CD8-positive, alpha-beta T cell (primary cell): ENCODE measurements at places on chromosomes 16 and 17. TPM values are rescaled to one million over a fixed set of nuclear protein-coding genes. Genes with fewer than 3 reads are reported as not detected.

The CIBAR2 gene
- not detected for total RNA-seq

The TMEM97 gene
- total RNA-seq: 3.7 TPM

The KRT36 gene
- not detected for total RNA-seq

The PRR29 gene
- 0.24 TPM for total RNA-seq

The DBNDD1 gene
- total RNA-seq: 1.2 TPM

The ODAD4 gene
- 1.1 TPM for total RNA-seq

The KRT16 gene
- not detected for total RNA-seq

The NAGS gene
- 0.41 TPM for total RNA-seq

The DNAI2 gene
- total RNA-seq: 0.35 TPM

The CACNG3 gene
- total RNA-seq: not detected

The ZG16 gene
- not detected for total RNA-seq

The TPSAB1 gene
- not detected for total RNA-seq

The ZFPM1 gene
- 43.4 TPM for total RNA-seq

The HES7 gene
- total RNA-seq: 0.30 TPM

The CNTNAP4 gene
- total RNA-seq: not detected

The TRAF4 gene
- total RNA-seq: 439 TPM

The GPRC5C gene
- 0.33 TPM for total RNA-seq

The DPEP1 gene
- total RNA-seq: not detected

The SP6 gene
- total RNA-seq: 0.22 TPM

The PRRT2 gene
- 1.7 TPM for total RNA-seq

The KCNJ18 gene
- total RNA-seq: not detected

The NECAB2 gene
- not detected for total RNA-seq

The COQ7 gene
- 10.9 TPM for total RNA-seq

The KCNJ12 gene
- total RNA-seq: 0.31 TPM

The DHX58 gene
- total RNA-seq: 39.1 TPM

The PCGF2 gene
- not detected for total RNA-seq

The C16orf89 gene
- total RNA-seq: not detected

The PRSS33 gene
- total RNA-seq: not detected

The GNG13 gene
- not detected for total RNA-seq

The XYLT1 gene
- 14.1 TPM for total RNA-seq

The KRTAP4-2 gene
- not detected for total RNA-seq

The TMEM132E gene
- total RNA-seq: not detected

The CES3 gene
- total RNA-seq: 0.71 TPM

The EVPL gene
- 1.1 TPM for total RNA-seq

The ITGB3 gene
- not detected for total RNA-seq

The SCNN1G gene
- total RNA-seq: not detected

The ABCC12 gene
- total RNA-seq: not detected

The OR3A2 gene
- total RNA-seq: 0.35 TPM
